ENCODE measurements at places on chromosomes 2 and 18. TPM values are rescaled to one million over a fixed set of nuclear protein-coding genes. Genes with fewer than 3 reads are reported as not detected.

DNA sequence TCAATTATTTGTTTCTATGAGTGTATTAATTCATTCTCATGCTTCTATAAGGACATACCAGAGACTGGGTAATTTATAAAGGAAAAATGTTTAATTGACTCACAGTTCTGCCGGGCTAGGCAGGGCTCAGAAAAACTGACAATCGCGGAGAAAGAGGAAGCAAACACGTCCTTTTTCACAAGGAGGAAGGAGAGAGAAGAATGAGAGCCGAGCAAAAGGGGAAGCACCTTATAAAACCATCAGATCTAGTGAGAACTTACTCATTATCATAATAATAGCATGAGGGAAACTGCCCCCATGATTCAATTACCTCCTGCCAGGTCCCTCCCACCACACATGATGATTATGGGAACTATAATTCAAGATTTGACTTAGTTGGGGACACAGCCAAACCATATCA lies 294.0 kb downstream of the DSC3 start:
- DNase-seq, result no peak

The DYNAP gene
- polyA plus RNA-seq, result not detected

The SULT1C3 gene
- not detected for polyA plus RNA-seq

- no peak for DNase-seq
These were observed 2.4 kb upstream of the SP9 start for GRCh38 chr2:174332217-174332963.

The THOC1 gene
- 65.4 TPM for polyA plus RNA-seq

GRCh38 chr2:109216332-109216731 lies 87.3 kb downstream of the SH3RF3 start:
- DNase-seq, result no peak

DNA sequence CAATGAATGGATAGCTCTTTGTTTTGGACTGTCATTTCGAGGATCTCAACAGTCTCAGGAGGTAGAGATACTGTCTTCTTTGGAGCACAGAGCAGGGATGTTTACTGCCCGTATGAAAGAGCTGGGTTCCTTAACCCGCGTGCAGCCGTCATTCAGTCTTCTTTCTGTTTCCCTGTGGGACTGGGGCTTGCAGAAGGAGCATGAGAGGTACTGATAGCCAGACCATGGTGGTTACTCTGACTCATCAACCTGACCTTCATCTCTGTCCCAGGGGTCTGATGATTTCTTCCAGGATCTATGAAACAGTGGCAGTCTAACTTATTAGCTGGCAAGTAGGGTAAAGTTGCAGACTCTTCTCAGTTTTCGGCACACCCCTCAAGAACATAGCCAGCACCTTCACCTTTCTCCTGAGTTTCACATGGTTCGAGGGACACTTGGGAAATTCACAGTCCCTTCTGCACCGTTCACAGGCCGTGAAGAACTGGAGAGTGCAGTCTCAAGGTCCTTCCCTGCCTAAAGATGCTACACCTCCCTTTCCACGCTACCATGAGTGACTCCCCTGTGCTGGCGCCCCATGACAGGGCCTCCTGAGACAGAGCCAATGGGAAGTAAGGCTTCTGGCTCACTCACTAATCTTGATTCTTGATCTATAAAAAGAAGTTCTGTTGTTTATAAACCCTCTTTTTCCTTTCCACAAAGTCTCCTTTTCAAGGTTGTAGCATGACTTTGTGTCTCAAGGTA lies 226.2 kb downstream of the MC4R start:
- DNase-seq, result no peak

DNA sequence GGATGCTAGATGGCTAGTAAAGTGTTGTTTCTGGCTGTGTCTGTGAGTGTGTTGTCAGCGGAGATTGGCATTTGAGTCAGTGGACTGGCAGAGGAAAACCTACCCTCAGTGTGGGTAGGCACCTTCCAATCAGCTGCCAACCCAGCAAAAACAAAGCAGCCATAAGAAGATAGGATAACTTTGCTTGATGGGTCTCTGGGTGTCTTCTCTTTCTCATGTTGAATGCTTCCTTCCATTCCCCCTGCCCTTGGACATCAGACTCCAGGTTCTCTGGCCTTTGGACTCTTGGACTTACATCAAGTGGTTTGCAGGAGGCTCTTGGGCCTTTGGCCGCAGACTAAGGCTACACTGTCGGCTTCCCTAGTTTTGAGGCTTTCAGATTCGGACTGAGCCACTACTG lies 429.0 kb upstream of the ZNF804A start:
- no peak for DNase-seq

The ANTXR1 gene
- 86.2 TPM for polyA plus RNA-seq

DNA sequence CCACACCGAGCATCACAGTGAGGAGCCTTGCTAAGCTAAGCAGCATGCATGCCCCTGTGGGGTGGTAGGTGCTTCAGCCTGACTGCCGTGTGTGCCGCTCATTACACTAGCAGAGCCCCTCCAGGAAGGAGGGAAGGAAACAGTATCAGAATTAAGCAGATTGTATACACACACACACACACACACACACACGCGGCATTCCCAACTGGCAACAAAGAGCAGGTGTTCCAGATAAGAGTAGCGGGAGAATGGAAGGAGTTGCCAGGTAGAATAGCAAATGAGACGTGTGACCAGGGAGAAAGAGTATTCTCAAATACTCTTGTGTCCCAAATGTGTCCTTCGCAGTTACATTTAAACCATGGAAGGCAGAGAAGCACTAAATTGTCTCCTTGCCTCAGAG lies 47.6 kb upstream of the TTC39C start:
- no peak for DNase-seq

- DNase-seq, result peak; percentile 68
These were observed at the start of gene SETBP1 for GRCh38 chr18:44680273-44681075. TSS of gene SETBP1 (plus strand) at chr18:44680888. CDS start at chr18:44701347, 20,459 bp downstream.

- DNase-seq, result no peak
These were observed 30.5 kb upstream of the NEDD4L start for GRCh38 chr18:58013241-58014211.

DNA sequence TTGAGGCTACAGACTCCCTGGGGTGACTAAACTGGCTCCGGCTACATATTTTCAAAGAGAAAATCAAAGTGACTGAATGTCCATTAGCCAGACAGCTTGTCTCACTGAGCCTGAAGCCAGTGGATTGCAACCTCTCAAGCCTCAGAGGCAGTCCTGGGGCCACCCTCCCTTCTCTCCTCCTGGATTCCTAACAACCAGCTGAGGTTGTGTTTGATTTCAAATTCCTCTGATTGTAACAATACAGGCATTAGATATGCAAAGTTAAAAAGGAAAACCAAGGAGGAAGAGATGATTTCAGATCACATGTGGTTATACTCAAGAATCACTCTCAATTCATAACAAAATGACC lies 101.0 kb upstream of the LMAN1 start:
- DNase-seq, result no peak

- DNase-seq, result no peak
These were observed 113.8 kb downstream of the GALNT1 start for GRCh38 chr18:35695384-35695783.

GRCh38 chr2:9811216-9811615 lies 32.1 kb upstream of the TAF1B start:
- DNase-seq, result no peak

DNA sequence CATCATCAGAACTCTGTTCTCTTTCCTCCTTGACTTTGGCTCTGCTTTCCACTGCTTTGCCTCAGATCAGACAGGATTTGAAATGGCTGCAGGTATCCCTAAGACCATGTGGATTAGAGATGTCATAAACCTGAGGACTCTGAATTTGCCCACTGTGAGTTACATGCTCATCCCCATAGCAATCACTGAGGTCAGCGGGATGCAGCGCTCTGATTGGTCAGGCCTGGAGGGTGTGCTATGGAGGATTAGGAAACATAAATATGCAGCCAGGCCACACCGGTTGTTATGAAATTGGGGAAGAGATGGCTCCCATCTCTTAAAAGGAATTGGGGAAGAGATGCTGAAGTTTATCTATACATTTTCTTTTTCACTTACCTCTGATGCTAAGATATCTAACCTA lies 73.7 kb upstream of the DNAJC10 start:
- no peak for DNase-seq

The SEPTIN10 gene
- 109 TPM for polyA plus RNA-seq

The MC2R gene
- polyA plus RNA-seq, result not detected

GRCh38 chr18:47050468-47050867 lies 15.0 kb upstream of the ELOA2 start:
- no peak for DNase-seq

The PTPRM gene
- 94.8 TPM for polyA plus RNA-seq

DNA sequence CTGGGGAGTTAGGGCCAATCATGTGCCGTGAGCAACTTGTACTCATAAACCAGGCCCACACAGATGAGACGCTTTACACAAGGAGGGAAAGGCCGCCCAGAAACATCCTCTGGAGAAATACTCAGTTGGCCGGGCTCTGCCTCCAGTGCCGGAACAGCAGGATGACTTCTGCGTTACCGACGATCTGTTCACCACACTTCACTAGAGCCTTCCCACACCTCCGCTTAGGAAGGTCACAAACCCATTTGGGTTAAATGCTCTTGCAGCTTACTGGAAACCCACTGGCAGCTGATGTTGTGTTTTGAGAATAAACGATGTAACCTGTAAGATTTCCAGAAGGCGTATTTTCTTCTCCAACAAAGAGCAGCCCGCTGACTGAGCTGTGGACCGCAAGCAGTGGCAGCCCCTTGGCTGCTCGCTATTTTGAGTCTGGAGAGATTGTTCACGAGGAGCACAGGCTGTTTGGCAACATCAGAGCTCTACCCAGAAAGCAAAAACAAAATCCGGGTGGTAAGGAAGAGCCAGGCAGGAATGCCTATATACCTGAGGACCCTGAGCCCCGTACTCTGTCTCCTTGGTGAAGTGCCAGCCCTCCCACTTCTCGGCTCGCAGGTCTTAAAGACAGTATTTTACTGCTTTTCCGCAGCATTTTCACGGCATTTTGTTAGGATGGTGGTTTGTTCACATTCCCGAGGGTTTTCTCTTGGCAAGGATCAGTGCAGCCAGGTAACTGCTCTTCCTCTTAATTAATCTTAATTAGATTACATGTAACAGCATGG lies 44.0 kb downstream of the COLEC12 start:
- DNase-seq, result no peak

GRCh38 chr18:32480581-32480980 lies 9.9 kb upstream of the GAREM1 start:
- no peak for DNase-seq

- DNase-seq, result no peak
These were observed 71.1 kb downstream of the ANKRD44 start for GRCh38 chr2:197239434-197239833.

GRCh38 chr2:37602702-37603101 lies 68.7 kb downstream of the CDC42EP3 start:
- DNase-seq, result no peak

- DNase-seq, result no peak
These were observed 10.3 kb upstream of the GALNT14 start for GRCh38 chr2:31148514-31148913.

GRCh38 chr2:152221839-152222238 lies 46.3 kb upstream of the STAM2 start:
- no peak for DNase-seq

- no peak for DNase-seq
These were observed 697.5 kb downstream of the TMEM182 start for GRCh38 chr2:103459283-103459682.

- DNase-seq, result no peak
These were observed 86.9 kb upstream of the GPC1 start for GRCh38 chr2:240348522-240348921.

The RBM44 gene
- polyA plus RNA-seq, result 0.56 TPM

GRCh38 chr2:3516831-3517230 lies 2.5 kb downstream of the ADI1 start:
- no peak for DNase-seq

The ACVR1C gene
- polyA plus RNA-seq, result 0.23 TPM

GRCh38 chr2:215149894-215150293 lies 11.5 kb upstream of the ABCA12 start:
- DNase-seq, result no peak

Measured in renal cortex interstitium (tissue), 15 donors.